ENCODE measurements at places on chromosomes 1 and 21. TPM values are rescaled to one million over a fixed set of nuclear protein-coding genes. Genes with fewer than 3 reads are reported as not detected.

The RIPK4 gene
- 2.4 TPM for total RNA-seq

GRCh38 chr21:32477424-32477745, 64.9 kb downstream of the EVA1C start:
- no peak for DNase-seq

GRCh38 chr1:240190881-240191401, 99.3 kb downstream of the FMN2 start:
- DNase-seq, result no peak

DNA sequence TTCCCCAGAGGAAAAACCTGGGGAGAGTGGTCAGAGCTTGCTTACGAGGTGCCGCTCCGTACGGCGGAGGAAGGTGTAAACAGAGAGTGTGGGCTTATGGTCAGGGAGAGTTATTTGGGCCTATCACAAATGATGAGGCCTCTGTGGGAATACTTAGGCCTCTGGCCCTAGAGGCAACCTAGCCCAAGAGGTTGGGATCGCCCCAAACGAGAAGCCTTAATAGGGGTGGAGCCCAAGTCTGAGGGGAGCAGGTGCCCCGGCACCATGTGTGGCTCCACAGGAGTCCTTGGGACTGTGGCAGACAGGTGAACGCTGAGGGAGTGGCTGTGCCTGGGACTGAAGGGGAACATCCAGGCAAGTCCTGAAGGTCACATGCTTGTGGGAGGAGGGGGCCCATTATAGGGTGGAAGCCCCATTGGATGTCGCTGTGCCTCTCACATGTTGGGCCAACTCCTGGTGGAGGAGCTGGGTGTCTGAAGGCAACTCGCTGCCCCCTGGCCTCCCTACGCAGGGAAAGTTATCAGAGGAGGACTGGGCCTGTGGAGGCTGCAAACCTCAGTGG, 135.1 kb downstream of the ZSCAN20 start:
- DNase-seq, result peak; percentile 64

DNA sequence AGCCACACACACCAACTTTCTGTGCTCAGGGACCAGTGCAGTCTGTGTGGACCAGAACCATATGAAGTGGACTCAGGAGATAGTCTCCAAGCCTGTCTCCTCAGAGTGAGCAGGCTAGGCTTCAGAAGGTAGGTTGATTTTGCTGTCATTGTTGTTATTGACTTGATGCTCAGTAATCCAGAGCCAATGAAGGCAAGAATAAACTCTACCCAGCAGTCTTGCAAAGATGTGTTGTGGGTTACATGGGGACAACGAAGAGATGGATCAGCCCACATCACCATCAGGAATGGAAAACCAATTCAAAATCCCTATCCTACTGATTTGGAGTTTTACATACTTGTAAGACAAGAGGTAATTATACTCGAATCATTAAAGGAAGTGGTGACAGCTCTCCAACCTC, 37.4 kb downstream of the PHC2 start:
- no peak for DNase-seq

GRCh38 chr1:234725177-234726132, 115.5 kb upstream of the IRF2BP2 start:
- DNase-seq, result no peak

GRCh38 chr1:67777440-67777839, 55.8 kb downstream of the GNG12 start:
- no peak for DNase-seq

GRCh38 chr1:11056504-11056903, 3.3 kb downstream of the SRM start:
- DNase-seq, result no peak

- no peak for DNase-seq
These were observed 9.8 kb upstream of the ERMAP start for GRCh38 chr1:42807056-42807668.

DNA sequence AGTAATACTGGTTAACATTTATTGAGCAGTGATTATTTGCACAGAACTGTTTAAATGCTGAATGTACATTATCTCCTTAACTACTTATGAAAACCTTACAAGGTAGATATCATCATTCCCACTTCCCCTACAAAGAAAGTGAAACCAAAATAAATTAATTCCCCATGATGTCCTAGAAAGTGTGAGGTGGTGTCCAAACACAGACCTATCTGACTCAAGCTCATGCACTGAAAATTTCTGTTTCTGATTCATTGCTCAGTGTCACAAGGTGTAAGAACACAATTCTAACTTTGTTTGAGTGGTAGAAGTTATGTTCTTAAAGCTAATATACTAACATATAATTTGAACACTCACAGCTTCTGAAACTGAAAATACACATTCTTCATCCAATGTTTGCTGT, 178.7 kb downstream of the MRPL39 start:
- no peak for DNase-seq

DNA sequence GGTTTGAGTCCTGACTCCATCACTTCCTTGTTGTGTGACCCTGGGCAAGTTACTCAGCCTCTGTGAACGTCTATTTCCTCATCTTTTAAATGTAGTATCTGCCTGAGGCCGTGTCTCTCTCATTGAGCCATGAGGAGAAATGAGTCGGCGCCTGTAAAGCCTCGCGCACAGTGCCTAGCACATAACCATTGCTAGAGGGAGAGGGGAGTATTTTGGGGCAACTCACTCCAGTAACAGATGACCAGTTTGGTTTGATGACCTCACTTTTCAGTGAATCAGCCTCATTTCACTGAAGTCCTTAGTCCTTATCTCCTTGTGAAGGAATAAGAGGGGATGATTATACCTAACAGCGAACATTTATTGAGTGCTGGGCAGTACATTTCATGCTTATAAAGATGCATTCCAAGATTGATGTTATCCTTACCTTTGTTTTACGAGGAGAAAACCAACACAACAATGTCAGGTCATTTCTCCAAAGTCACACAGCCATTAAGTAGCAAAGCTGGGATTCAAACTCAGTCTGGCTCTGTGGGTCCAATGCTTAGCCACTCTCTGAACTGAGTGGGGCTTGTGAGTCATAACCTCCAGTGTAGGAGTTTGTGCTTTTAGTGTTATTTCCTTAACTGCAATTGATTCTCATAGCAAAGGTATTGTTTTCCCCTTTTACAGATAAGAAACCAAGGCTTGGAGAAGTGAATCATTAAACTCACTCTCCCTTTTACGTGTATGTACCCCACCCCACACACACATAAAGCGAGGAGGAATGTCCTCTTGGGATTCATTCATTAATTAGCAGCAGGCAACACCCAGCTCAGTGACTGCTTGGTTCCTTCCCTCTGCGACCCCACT, 25.9 kb downstream of the KCNC4 start:
- no peak for DNase-seq

DNA sequence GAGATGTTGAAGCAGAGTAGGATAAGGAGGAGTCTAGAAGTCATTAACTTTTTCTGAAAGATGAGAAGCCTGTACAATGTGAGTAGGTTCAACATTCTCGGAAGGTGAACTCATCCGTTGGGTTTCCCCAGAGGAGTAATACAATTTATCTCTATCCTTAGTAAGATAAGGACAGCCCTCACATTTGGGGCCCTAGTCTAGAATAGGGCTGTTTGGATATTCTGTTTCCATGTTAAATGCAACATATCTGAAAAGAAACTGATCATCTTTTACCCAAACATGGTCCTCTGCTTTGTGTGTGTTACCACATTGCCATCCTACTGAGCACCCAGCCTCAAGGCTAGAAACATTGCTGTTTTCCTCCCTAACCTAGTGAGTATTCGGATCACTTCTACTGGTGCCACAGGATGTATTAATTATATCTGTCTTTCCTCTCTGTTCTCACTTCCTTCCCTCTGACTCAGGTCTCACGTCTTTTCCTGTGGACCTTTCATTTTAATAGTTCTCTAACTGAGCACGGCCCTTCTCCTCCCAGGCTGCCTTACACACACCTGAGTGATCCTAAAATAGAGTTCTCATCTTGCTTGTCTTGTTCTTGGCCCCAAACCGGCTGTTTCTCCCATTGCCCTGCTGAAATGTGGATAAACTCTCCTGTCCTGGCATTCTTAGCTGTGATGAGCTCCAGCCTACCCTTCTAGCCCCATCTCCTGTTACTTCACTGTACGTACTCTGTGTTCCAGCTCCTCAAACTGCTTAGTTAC, 91.7 kb downstream of the CDC14A start:
- DNase-seq, result no peak

DNA sequence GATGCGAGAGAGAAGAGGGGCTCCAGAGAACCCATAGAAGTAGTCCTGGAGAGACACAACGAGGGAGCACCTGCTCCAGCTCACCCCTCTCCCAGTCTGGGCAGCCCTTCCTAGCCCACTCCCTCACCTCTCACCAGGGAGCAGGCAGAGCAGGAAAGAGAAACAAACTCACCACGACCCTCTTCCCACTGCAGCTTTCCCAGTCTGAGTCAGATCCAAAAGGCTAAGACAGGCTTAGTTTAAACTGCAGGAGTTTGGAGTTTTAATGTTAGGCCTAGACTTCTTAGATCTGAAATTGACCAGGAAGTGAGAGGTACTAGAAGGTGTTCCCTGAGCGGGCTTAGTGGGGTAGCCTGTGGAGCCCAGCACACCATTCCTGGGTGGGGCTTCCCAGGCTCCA, 29.6 kb downstream of the SLC1A7 start:
- DNase-seq, result no peak

The PLA2G5 gene
- total RNA-seq, result not detected

The MARK1 gene
- total RNA-seq, result 1.8 TPM

DNA sequence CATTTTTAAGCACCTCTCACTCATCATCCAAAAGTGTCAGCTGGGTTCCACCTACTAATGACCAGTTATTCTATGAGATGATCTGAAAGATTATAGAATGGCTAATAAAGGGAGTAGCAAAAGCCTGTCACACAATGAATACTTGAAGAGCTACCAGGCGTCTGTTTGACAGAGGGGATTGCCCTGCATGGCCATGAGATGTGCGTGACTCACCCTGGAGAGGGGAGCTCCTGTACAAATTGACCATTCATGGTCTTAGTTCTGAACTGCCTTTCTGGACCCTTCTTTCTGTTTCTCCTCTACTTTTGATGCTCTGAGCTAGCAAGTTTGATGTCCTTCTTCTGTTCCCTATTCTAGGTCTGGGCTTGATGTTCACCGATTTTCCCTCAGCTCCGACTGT, 85.2 kb upstream of the ABCD3 start:
- DNase-seq, result no peak

GRCh38 chr1:155145491-155145890, 5.2 kb upstream of the DPM3 start:
- DNase-seq, result no peak

DNA sequence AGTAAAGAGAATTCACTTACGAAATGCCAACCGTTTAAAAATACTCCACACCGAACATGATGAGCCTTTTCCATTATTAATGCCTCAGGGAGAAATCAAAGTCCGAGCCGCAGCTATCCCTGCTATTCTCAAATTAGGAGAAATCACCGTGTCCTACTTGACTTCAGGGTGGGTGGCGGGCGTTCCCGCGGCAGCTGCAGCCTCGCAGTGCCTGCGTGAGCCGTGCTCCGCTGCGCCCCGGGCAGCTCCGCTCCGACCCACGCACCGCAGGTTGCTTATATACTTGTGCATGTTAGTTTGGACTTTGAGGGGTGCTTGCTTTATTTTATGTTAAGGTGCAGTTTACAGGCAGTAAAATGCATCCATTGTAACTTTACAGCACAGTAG, 35.6 kb upstream of the PCBP3 start:
- no peak for DNase-seq

The ADORA3 gene
- not detected for total RNA-seq

DNA sequence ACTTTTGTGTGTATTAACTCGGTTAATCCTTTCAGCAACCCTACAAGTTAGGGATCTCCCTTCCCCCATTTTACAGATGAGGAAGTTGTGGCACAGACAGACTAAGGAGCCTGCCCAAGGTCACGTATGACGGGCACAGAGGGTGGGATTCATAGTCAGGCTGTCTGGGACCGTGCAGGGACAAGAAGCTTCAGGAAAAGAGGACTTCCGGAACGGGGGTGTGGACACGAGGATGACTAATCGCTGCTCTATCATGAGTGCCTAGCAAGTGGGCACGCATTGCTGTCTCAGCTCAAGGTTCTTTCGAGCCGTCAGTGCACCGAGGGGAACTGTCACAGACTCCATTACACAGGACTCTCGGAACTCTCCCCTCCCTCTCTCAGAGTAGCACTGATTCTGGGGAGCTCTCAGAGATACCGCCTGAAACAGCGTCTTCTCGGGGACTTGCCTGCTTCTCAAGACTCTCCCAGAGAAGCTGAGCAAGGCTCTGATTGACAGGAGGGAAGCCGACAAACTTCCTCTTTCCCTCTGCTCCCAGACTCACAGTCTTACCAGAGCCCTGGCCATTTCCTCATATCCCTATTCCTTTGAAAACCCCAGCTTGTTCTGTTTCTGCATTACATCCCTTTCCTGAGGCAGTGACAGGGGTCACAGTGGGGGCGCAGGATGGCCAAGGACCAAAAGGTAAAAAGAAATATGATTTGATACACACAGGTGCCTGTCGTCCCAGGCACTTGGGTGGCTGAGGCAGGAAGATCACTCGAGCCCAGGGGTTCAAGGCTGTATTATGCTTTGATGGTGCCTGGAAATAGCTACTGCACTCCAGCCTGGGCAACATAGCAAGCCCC, 14.4 kb downstream of the FHAD1 start:
- peak; percentile 71 for DNase-seq

DNA sequence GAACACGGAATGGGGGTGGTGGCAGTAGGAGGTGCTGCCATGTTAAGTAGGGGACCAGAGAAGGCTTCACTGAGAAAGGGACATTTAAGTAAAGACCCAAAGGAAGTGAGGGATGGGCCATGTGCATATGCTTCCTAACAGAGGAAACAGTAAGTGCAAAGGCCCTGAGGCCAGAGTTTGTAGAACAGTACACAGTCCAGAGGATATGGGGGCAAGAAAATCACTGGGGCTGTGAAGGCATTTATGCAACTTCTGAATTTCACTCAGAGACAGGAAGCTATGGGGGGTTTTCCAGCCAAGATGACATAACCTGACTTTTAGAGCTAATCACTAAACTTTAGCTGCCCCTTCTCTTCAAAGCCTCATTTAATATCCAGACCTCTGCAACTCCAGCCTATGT, 202.5 kb upstream of the EDN2 start:
- no peak for DNase-seq

The C1orf74 gene
- 1.6 TPM for total RNA-seq

The PARS2 gene
- total RNA-seq, result 5.5 TPM

- DNase-seq, result no peak
These were observed 43.9 kb downstream of the SKI start for GRCh38 chr1:2271841-2272655.

The BRDT gene
- total RNA-seq, result not detected

The NR1I3 gene
- total RNA-seq, result not detected

The B3GALT5 gene
- total RNA-seq, result not detected

DNA sequence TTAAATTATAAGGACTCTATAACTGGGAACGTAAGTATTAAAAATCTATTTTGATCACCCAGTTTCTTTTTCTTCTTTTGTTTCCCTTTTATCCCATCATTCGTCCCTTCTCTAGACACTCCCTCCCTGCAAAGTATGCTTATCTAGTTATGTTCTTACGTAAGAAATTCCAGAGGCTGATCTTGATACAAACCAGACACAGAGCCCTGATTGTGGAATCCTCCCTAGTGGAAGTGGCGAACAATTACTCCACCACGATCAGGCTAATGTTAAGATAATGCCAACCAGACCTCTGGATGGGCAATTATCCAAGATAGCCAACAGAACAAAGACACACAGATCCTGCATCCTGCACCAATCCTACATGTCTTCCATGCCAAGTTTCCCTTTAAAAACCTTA, 1557.4 kb downstream of the PLA2G4A start:
- DNase-seq, result no peak

The ATF3 gene
- total RNA-seq, result 18.7 TPM
